ENCODE measurements at places on chromosomes 4 and X.

DNA sequence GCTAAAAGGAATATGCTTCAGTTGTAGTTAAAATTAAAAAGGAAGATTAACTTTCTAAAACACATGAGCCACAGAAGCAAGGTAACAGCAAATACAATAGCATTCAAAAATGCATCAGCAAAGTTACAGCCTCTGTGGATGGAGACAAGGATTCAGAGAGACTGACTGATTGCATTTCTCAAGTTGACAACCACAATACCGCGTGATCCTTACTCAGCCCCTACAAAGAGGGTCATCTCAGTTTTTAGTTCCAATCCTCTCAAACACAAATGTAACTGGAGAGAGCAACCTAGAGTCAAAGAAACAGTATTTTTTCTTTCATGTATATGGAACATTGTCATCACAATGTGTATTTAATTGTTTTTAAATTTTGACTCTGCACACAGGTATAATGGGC lies 14.2 kb upstream of the C1QTNF7 start:
- DNase-seq, result no peak

GRCh38 chrX:45824471-45824870 lies 623.8 kb upstream of the DIPK2B start:
- no peak for DNase-seq

GRCh38 chrX:39050427-39050826 lies 249.2 kb downstream of the MID1IP1 start:
- no peak for DNase-seq

GRCh38 chr4:86718152-86718551 lies 124.0 kb downstream of the PTPN13 start:
- DNase-seq, result no peak

DNA sequence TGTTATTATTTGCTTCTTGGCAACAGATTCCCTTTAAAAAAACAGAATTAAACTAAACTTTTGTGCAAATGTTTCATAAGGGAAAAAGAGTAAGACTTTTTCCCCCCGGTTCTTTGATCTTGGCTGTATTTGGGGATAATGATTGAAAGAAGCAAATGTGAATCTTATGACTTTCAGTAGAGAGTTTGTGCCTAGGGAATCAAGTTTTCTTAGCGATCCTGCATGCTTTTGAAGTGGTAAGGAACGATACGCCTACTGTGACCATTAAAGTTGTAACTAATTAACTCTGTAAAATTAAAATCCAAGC lies 9.0 kb downstream of the ATP10D start:
- no peak for DNase-seq

Data from pons (tissue), 1 donor.